ENCODE measurements at places on chromosomes 11 and 22. TPM values are rescaled to one million over a fixed set of nuclear protein-coding genes. Genes with fewer than 3 reads are reported as not detected.
A peak's percentile ranks its signal among the peaks of the same experiment; 100 is the strongest.

DNA sequence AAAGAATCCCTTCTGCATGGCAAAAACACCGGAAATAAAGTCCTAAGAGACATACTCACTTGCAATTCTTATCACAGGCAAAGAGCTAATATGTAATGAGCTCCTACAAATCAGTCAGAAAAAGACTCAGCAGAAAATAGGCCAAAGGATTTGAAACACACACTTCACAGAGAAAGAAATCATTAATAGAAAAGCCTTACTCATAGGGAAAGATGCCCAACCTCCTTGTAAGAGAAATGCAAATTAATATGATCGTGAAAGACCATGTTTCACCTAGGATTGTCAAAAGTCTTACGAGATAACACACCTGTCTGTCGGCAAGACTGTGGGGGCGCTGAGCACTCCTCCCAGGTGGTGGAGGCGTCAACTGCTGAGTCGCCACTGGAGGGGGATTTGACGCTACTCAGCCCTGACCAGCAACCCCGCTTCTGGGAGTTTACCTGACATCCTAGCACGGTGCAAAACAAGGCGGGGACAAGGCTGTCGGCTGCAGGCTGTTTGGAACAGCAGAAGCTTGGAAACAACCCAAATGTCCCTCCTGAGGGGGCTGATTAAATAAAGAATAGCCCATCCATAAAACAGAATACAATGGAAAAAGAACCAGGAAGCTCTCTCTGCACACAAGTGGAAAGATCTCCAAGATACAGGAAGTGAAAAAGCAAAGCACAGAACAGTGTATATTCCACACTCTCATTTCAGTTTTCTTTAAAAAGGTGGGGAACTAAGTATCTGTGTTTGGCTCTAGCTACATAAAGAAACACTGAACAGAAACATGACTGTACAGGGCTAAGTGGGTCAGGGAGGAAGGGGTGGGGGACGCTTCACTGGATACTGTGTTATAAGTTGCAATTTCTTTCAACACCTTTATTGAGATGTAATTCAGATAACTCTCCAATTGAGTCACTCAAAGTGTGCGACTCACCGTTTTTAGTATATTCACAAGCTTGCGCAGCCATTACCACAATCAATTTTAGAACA lies 11.5 kb downstream of the CSNK1E start:
- DNase-seq: no peak

DNA sequence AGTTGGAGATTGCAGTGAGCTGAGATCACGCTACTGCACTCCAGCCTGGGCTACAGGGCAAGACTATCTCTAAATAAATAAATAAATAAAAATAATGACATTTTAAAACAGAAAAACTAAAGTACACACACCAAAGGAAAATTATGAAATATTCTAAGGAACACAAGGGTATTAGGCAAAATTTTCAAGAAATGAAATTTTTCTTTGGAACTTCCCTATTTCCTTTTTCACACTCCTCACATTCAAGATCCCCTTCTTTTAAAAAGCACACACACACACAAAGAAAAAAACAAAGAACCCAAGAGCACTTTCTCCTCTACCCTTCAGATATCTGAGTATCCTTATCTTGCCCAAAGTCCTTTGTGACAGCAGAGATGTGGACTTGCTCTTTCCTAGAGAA lies 92.8 kb downstream of the CCDC73 start:
- DNase-seq: no peak

DNA sequence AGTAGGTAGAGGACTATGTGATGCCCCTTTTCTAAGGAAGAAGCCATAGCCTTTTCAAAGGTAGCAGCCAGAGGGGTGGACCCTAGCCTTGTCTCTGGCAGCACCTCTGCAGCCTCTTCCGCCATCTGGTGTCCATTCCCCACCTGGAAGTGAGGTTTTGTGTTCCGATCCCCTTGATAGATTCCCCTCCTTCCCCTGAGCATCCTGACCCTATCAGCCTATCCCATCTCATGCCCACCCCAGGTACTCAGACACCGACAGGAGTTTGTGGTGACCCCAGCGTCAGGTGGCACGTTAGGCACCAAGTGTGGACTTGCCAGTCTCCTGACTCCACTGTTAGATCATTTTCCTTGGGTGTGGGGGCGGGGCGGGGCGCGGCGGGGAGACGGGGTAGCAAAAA lies 398 bp upstream of the FAM89B start:
- DNase-seq: no peak

GRCh38 chr11:69906453-69906907 lies 87.3 kb upstream of the FGF3 start:
- DNase-seq: no peak

- DNase-seq: peak; percentile 76
These were observed 273.3 kb downstream of the BUD13 start for GRCh38 chr11:116499396-116500003.

GRCh38 chr11:1754376-1755150 lies 4.2 kb upstream of the IFITM10 start:
- no peak for DNase-seq

GRCh38 chr11:76313913-76314740 lies 66.8 kb downstream of the THAP12 start:
- DNase-seq: no peak

- no peak for DNase-seq
These were observed 315.7 kb upstream of the C11orf87 start for GRCh38 chr11:109106151-109106906.

DNA sequence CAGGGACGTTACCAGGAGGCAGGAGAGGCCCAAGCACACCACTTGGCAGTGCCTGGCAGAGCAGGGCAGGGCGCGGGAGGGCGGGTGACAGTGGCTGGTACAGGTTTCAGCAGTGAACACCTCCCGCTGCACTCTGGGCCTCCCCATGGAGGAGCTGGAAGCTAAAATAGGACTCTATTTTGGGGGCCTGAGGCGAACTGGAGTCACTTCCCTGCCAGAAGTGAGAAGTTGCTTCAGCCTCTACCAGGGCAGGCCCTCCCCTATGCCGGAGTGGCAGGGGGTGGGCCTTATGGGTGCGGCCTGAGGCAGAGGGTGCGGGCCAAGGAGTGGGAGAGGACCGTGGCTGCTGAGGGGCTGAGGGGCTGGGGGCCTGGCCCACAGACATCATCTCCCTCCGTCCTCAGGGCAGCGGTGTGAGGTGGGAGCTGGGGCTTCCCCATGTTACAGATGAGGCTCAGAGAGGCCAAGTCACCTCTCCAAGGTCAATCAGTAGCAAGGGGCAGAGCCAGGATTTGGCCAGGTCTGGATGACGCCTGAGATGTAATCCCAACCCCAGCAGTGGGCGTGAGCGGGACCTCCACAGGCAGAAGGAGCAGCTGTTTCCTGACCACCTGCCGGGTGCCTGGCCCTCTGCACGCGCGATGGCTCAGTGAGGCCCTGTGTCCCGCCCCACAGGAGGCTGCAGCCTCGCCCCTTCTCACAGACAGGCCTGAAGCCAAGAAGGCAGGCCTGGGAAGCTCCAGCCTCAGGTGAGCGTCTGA lies 39.3 kb downstream of the KCNJ4 start:
- DNase-seq: no peak

DNA sequence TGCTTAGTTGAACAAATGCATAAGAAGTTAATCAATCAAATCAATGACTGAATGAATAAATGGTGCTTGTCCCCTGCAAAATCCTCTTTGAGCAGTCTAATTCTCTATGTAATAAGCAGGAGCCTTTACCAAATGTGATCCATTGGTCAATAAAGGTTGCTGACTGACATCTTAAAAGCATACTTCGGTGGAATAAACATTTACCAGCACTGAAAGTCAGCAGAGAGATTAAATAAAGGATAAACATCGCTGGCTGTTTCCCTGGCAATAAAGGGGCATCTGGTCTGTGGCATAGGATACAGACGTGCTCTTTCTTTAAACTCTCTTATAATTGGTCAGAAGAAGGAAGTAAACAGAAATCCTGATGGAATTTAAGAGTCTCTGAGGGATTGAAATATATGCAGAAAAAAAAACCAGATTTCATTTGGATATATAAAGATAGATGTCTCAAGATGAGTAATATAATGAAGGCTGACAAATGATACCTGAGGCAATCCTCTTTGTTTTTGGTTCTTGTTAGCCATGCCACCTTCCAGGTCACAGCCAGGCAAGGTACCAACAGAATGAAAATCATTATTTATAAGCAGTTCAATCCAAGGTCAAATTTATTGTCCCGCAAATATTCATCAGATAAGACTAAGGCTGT lies 578.4 kb upstream of the CCDC90B start:
- no peak for DNase-seq

- DNase-seq: no peak
These were observed 39.7 kb downstream of the PPP6R3 start for GRCh38 chr11:68500206-68500605.

DNA sequence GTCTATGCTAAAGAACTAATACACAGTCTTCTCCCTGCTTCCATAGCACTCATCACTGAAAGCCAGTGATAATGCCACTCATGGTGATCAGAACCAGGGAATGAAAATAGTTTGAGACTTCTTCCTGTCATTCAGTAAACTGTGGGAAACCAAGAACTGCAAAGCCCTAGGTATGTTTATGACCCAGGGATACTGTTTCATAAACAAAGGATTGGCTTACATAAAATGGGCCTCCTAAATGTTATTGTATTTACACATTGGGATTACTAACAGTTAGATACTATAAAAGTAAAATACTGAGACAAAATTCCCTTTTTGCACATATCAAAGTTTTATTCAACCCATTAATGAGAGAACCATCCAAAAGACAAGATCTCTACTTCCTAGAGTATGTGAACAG lies 21.3 kb upstream of the CWF19L2 start:
- no peak for DNase-seq

GRCh38 chr11:46370253-46370652 lies 11.2 kb upstream of the MDK start:
- DNase-seq: no peak

DNA sequence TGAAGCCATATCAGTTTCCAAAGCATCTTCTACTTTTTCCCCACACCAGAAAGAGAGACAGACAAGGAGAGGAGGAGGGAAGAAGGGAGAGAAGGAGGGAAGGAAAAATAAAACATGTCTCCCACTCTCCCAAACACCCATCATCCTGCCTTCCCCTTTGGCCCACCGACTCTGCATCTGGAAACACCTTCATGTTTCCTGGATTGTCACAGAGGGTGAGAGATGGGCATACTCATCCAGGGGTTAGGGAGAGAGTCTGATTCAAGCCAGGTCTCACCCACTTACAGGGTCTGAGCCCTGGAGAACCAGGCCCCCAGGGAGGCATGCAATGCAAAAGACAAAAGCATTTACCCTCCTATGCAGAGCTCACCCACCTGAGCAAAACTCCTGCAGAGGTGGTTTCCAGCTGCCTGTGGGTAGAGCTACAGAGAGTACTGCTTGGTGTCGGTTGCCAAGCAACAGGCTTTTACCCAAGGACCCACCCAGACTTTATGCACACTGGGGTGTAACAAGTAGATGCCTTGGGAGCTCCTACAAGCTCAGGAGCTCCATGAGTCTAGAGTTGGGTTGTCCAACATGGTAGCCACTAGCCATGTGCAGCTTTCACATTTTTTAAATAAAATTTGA lies 33.4 kb downstream of the MN1 start:
- no peak for DNase-seq

GRCh38 chr22:19877626-19878339 lies 23.1 kb upstream of the GNB1L start:
- DNase-seq: no peak

DNA sequence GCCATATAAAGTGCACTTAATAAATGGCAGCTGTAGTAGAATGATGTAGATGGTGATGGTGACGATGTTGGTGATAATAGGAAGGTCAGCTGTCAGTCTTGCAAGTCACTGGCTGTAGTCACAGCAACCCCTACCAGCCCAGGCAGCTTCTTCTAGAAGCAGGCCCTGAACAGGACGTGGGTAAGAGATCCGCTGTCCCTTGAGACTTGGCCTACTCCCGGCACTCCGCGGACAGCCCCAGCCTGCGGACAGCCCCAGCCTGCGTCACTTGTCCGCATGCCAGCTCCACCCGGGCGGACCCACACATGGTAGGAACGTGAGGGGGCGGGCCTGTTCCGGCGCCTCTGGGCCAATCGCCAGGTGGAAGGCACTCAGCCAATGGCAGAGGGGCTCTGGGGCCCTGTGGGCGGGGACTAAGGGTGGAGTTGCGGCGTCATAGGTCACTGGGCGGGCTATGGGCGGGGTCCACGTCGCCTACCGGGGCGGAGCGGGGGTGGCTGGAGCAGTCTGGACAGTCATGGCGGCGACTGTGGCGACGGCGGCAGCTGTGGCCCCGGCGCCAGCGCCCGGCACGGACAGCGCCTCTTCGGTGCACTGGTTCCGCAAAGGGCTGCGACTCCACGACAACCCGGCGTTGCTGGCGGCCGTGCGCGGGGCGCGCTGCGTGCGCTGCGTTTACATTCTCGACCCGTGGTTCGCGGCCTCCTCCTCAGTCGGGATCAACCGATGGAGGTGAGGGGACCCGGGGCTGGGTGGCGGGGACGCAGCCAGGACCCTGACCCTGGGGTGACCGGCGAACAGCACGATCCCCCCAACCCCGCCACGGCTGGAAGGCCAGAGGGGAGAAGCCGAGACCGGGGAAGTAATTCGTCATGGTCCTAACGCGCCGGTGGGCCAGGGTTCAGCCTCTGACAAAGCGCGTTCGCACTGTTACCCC lies at the start of gene CRY2:
Gene CRY2 (plus strand): TSS at position 502 of the 937 bp plus-strand sequence. CDS start 16 bp downstream, at position 518.
- DNase-seq: peak; percentile 99

DNA sequence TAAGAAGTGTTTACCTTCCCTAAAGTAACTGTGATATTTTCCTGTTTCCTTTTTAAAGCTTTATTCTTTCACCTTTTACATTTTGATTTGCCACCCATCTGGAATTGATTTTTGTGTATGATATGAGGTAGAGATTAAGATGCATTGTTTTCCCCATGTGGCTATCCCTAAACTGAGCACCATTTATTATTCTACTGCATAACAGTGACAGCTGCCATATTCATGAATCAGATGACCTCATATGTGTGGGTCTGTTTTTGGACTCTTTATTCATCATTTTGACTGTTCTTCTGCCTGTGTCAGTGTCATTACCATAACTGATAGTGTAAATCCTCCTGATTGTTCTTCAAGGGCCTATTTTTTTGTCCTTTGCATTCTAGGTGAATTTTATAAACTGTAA lies 50.8 kb downstream of the HIPK3 start:
- no peak for DNase-seq

- DNase-seq: no peak
These were observed 45.5 kb downstream of the GAB4 start for GRCh38 chr22:16962501-16962900.

GRCh38 chr22:25623310-25623734 lies 58.8 kb downstream of the GRK3 start:
- no peak for DNase-seq

GRCh38 chr22:48300877-48301276 lies 1526.8 kb downstream of the BRD1 start:
- no peak for DNase-seq

The MMP8 gene
- total RNA-seq: not detected

The SLC6A5 gene
- total RNA-seq: not detected

The POU2AF1 gene
- total RNA-seq: 0.74 TPM

The YIF1A gene
- 112 TPM for total RNA-seq

The TMEM121B gene
- total RNA-seq: 15.5 TPM

The CXCR5 gene
- not detected for total RNA-seq

The MS4A15 gene
- not detected for total RNA-seq

The MYOD1 gene
- not detected for total RNA-seq

The GLYATL2 gene
- 1.7 TPM for total RNA-seq

The SH3BP1 gene
- 10.9 TPM for total RNA-seq

Data from prostate gland (tissue), 2 donors.